ENCODE measurements at places on chromosomes 5 and 9.

GRCh38 chr5:59140133-59140532 lies 557.3 kb downstream of the RAB3C start:
- H3K27me3 ChIP-seq = no peaks in the 10 kb centered on the region
- H3K27ac ChIP-seq = no peak overlapping the region
- no peak overlapping the region for H3K4me3 ChIP-seq
- H3K4me1 ChIP-seq = peaks cover 13% of the 10 kb centered on the region

- peaks cover 24% of the 10 kb centered on the region for H3K27me3 ChIP-seq
- no peak for DNase-seq
- H3K4me1 ChIP-seq = peaks cover 4% of the 10 kb centered on the region
- H3K27ac ChIP-seq = no peak overlapping the region
These were observed 109.5 kb upstream of the COL5A1 start for GRCh38 chr9:134532084-134532483.

GRCh38 chr5:16702964-16703363 lies 86.2 kb upstream of the RETREG1 start:
- no peak for DNase-seq
- no peak overlapping the region for H3K27ac ChIP-seq
- peaks cover 4% of the 10 kb centered on the region for H3K4me1 ChIP-seq
- peaks cover 21% of the 10 kb centered on the region for H3K27me3 ChIP-seq
- H3K4me3 ChIP-seq = no peak overlapping the region
- H3K36me3 ChIP-seq = no peaks in the 10 kb centered on the region

DNA sequence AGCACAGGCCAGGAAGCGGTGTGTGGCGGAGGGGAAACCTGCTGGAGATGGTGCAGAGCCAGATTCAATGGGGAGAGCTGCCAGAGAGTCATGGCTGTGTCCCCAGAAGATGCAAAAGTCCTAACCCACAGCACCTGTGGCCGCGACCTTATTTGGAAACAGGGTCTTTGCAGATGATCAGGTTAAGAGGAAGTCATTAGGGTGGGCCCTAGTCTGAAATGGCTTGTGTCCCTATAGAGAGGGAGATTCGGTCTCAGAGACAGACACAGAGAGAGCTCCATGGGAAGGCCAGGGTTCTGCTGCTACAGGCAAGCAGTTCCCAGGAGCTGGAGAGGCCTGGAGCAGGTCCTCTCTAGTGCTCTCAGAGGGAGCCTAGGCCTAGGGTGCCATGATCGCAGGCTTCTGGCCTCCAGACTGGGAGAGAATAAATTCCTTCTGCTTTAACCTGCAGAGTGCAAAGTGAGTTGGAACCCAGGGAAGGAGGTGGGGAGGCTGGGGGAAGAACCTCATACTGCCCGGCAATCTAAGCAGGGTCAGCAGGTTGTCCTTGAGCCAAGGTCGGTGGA lies 1.9 kb upstream of the LPCAT1 start:
- H3K27ac ChIP-seq = no peak overlapping the region
- no peaks in the 10 kb centered on the region for H3K36me3 ChIP-seq
- peaks cover 20% of the 10 kb centered on the region for H3K4me1 ChIP-seq

GRCh38 chr5:75325242-75325641 lies 11.8 kb upstream of the HMGCR start:
- DNase-seq = no peak
- H3K4me1 ChIP-seq = no peaks in the 10 kb centered on the region
- peaks cover 4% of the 10 kb centered on the region for H3K36me3 ChIP-seq
- no peak overlapping the region for H3K4me3 ChIP-seq
- H3K27me3 ChIP-seq = peaks cover 23% of the 10 kb centered on the region

DNA sequence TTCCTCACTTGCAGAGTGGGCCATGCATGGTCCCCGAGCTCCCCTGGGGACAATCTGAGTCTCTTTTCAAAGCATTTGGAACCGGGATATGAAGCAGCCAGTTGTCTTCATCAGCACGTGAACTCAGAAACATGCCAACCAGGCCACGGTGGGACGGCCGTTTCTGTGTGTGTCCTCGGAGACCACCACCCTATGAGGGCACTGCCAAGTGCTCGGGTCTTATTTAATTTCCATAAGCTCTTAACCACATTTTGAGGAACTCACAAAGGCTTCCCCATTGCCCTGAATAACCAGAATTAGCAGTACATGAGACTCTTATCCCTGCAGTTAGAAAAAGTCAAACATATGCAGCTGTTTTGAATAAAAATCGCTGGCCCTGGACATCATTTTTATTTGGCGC lies 60.1 kb downstream of the OTULIN start:
- no peak for DNase-seq
- peak overlapping the region; percentile 27 for H3K27ac ChIP-seq
- no peak overlapping the region for H3K4me3 ChIP-seq
- H3K36me3 ChIP-seq = peaks cover 2% of the 10 kb centered on the region
- no peaks in the 10 kb centered on the region for H3K27me3 ChIP-seq
- H3K4me1 ChIP-seq = peaks cover 22% of the 10 kb centered on the region

DNA sequence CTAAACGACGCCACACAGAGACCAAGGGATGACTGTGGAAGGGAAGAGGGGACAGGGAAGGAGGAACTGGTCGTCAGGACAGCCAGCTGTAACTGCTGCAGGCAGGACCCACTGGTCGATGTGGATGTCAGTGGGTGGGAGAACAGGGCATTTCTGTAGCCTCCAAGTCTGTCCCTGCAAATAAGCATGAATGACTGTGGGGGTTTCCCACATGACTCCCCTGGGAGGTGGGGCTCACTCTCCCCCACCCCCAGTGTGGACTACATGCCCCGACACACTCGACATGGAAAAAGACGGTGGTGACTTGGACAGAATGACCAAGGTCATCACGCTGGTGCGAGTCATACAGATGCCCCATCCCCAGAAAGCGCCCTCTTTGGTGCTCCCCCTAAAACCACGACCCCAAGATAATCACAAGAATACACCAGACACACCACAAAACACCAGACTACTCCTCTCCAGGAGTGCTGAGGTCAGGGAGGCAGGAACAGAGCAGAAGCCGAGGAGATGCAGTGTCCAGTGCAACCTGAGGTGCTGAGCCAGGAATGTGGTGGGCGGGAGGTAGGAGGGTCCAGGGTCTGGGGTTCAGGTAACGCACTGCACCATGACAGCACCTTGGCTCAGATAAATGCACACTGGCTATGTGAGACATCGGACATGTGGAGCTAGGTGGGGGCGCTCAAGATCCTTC lies 64.9 kb downstream of the SECISBP2 start:
- no peaks in the 10 kb centered on the region for H3K27me3 ChIP-seq
- peak overlapping the region; percentile 74 for H3K4me3 ChIP-seq
- H3K36me3 ChIP-seq = peaks cover 4% of the 10 kb centered on the region
- DNase-seq = no peak
- H3K27ac ChIP-seq = peak overlapping the region; percentile 88

DNA sequence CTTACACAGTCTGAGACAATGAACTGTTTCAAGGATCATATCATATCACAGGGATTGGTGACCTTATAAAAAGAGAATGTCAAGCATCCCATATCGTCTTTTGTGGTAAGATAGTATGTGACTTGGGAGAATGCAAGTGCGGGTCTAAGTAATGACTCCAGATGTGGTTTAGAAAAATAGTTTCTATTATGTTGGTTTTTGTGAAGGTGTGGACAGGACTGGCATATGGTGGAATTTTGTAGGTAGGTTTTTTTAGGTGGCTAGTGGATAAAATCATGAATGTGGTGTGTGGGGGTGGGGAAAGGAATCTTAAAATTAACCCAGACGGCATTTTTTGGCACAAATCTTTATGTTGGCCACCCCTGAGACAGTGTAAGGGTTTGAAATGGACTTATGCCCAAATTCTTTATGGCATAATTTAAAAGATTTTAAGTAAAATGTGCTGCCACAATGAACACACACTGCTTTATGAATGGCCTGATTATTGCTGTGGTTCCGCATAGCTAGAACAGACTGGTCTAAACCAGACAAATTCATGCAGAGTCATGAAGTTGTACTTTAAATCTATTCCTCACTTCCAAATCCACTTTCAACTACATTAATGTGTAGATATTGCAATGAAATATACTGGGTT lies 204.8 kb upstream of the HAPLN1 start:
- no peak for DNase-seq
- H3K27me3 ChIP-seq = peaks cover 7% of the 10 kb centered on the region
- no peaks in the 10 kb centered on the region for H3K4me1 ChIP-seq
- no peak overlapping the region for H3K27ac ChIP-seq

- H3K4me1 ChIP-seq = peaks cover 22% of the 10 kb centered on the region
- DNase-seq = no peak
- H3K27me3 ChIP-seq = peaks cover 84% of the 10 kb centered on the region
- peaks cover 3% of the 10 kb centered on the region for H3K36me3 ChIP-seq
These were observed 6.6 kb downstream of the POU4F3 start for GRCh38 chr5:146345240-146345577.

Measured in T-helper 17 cell (primary cell).